Naive thymus-derived CD4-positive, alpha-beta T cell (primary cell): ENCODE measurements at places on chromosomes 2 and 18. TPM values are rescaled to one million over a fixed set of nuclear protein-coding genes. Genes with fewer than 3 reads are reported as not detected.

- no peak for DNase-seq
Measured at GRCh38 chr2:226446406-226447001, 353.1 kb downstream of the IRS1 start.

GRCh38 chr2:43462866-43463641 is 132.8 kb downstream of the THADA start:
- no peak for DNase-seq

DNA sequence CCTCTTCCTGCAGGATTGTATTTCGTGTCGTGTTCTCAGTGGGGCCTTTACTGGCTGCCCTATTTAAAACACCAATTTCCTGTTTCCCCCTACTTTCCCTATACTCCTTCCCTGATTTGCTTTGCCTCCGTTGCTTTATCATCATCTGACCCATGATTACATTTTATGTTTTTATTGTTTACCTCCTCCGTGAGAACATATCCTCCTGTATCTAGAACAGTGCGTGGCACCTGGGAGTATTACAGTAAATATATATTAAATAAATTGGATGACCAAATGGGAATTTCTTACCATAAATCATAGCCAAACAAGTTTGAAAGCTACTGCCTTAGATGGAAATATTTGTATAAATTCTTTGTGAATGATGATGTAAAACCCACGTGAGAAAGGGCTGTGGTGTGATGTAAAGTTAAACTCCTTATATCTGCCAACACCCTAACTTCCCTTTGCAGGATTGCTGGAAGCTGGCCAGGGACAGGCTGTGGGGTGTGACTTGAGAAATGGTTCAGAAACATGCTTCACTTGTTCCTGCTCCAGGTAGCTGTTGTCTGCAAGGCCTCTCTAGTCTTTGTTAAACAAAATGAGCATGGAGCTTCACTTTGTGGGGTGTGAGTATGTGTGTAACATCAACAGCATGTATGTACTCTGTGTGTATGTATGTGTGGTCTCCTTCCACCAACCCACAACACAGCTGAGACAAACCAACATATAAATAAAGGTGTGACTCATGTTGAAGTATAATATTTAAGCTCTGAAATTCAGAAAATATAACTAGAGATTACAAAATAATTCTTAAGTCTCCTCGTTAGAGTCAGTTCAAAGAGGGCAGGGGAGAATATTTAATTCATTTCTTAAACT is 40.3 kb downstream of the LHCGR start:
- DNase-seq, result no peak

- no peak for DNase-seq
Measured at GRCh38 chr18:74525741-74526140, 8.6 kb upstream of the CNDP1 start.

DNA sequence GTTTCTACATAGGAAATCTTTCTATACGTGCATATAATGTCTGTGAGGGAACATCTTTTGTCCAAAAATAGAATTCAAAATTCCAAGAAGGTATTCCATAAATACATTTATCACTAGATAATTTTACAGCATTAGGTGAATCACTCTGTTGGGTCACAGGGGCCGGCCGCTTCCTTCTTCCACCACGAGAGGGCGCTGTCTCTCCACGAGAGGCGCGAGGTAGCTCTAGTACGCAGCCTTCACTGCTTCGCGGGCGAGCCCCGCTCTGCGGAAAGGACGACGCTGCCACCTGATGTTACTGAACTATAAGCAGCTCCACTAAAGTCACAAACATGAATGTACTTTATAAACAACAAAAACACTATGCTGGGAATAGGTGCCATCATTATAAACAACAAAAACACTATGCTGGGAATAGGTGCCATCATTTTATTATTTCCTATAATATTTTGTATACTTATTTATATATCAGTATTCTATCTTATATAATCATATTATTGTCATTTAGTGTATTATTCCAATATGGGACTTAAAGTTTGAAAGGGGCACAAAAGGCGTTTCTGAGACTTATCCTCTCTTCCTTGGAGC is 69.4 kb upstream of the REV1 start:
- peak; percentile 52 for DNase-seq

DNA sequence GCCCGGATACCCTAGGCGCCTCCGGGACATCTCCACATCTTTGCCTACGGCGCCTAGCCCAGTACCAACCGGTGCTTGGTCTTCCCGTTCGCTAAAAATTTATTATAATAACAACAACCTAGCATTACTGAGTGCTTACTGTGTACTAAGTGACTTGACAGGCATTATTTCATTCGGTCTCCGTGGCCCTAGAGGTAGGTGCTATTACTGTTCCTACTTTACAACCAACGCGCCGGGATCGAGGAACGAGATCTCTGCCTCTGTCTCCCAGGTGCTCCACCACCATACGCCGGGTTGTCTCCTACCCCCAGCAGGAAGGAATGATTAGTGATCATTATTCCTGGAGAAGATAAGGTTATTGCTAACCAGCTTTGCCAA is 657 bp upstream of the BIN1 start:
- DNase-seq, result no peak

GRCh38 chr2:127225186-127225960 is 5.3 kb upstream of the CYP27C1 start:
- no peak for DNase-seq

GRCh38 chr18:79922971-79923411 is 28.5 kb downstream of the SLC66A2 start:
- DNase-seq, result no peak

DNA sequence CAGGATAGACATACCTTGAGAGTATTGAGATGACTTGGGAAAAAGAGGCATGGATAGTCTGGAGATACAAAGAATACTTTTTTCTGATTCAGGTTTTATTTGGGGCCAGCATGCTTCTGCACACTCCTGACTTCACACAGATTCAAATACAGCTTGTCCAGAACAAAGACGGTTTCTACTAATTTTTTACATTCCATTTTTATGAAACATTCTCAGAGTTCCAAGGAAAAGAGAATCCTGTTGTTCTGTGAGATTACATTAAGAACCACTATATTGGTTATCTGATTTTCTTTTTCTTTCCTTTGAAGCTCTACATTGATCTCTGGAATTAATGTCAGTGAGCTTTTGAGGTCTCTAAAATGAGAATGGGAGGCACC is 41.0 kb downstream of the PTPRM start:
- no peak for DNase-seq

GRCh38 chr2:221167561-221167960 is 404.5 kb downstream of the EPHA4 start:
- no peak for DNase-seq

DNA sequence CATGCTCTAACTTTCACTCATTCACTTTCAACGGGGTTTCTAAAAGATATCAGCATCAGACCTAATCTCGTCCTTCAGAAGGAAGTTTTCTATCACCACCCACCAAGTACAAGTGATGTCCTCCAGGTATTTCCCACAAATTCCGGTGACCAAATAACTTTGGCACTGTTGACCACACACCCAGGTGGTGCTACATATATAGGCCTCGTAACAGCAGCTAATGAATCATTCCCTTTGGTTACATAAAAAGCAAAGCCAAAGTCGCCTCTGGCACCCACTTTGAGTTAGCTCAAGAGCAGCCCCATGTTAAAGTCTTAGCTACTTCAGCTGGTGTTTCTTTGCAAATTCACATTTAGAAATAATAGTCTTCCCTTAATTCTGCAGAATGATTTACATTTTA is 138.2 kb upstream of the OSR1 start:
- no peak for DNase-seq

DNA sequence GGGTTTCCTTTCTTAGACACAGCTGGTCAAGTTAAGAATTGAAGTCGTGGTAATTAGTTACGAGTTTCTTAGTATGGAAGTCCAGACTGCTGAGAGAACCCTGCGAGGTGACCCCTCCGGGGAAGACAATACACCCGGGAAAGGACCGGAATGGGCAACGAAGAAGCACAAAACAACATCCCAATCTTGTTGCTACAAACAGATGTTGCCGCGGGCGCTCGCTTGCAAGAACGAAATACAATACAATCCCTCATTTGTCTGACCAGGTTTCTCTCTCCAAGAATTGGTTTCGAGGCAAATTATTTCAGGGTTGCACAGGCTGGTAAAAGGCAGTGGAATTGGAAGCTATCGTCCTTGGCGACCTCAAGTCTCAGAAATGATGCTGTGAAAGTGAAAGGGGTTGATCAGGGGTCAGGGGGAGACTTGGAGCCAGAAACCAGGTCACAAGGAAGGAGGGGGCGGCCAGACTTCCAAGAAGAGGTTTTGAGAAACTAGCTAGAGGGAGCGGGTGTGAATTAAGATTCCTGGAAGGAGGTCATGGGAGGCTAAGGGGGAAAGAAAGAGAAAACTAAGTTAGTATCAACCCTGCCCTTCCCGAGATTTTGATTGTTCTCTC is 401.9 kb downstream of the HRH4 start:
- no peak for DNase-seq

GRCh38 chr18:43883886-43884285 is 606.6 kb upstream of the SYT4 start:
- DNase-seq, result no peak

- DNase-seq, result no peak
Measured at GRCh38 chr2:12020833-12021469, 274.5 kb downstream of the LPIN1 start.

Gene GAL3ST2
- total RNA-seq, result not detected

Gene STARD6
- not detected for total RNA-seq

Gene CMPK2
- total RNA-seq, result 7.1 TPM

Gene HK2
- total RNA-seq, result 12.1 TPM

Gene PXDN
- not detected for total RNA-seq

Gene MLPH
- not detected in 2 replicates for total RNA-seq

Gene SAG
- total RNA-seq, result 0.05 TPM
